ENCODE measurements at places on chromosomes 3 and 15.

- DNase-seq: no peak
These were observed 23.5 kb downstream of the EXOG start for GRCh38 chr3:38519651-38520050.

GRCh38 chr15:44738340-44738984 is 2.1 kb downstream of the TRIM69 start:
- DNase-seq: no peak

GRCh38 chr15:101178479-101178878 is 73.4 kb downstream of the CHSY1 start:
- no peak for DNase-seq

GRCh38 chr15:39488516-39488915 is 92.4 kb upstream of the THBS1 start:
- DNase-seq: no peak

GRCh38 chr3:142857056-142857455 is 31.8 kb downstream of the PCOLCE2 start:
- DNase-seq: peak; percentile 57

DNA sequence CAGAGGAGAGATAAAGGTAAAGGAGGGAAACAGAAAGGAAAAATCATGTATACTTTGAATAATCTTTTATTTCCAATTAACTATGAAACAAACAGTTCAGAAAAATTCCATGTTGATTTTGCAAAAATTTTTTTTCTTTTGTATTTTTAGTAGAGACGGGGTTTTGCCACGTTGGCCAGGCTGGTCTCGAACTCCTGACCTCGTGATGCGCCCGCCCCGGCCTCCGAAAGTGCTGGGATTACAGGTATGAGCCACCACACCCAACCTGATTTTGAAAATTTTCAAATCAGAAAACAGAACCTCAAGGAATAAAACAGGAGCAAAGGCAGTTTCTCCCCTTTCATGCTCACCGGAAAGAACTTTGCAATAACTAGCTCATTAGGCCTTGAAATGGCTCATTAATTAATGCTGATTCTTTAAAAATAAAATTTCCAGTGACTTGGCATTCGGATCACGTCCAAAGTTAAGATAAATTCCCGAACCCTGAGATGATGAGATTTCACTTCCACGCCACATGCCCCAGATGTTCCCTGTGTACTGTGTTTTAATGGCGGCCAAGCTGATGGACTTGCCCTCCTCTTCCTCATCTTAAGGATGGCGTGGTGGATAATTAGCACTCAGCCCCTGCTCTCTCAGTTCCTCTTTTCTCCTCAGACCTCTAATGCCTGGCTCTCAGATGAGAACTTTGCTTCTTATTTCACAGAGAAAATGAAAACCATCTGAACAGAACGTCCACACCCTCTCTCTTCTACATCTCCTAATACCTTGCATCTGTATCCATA is 10.8 kb downstream of the BCL2L10 start:
- DNase-seq: no peak

DNA sequence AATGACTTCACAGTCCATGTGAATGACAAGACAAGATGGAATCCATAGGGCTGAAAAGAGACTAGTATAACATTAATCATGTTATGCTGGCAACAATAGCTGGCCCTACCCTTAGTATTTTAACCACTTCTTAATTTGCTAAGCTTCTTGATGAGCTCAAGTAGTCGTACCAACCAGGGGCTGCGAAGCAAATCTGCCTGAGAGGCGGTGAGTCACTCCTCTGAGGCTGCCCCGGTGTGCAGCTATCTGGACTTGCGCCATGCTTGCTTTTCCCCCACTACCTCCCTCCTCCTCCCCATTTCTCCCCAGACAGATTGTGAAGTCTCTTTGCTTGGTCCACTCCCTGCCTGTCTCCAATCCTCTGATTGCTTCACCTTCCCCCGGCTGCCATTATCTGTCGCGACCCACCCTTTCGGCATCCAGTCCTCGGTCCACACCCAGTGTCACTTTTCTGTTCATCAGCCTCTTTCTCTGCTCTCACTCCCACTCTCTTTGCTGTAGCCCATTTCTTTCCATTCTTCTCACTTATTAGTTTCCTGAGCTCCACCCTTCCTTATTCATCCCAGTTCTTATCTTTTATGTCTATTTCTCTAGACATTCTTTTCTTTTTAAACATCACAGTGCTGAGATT is 42.7 kb downstream of the DUT start:
- DNase-seq: no peak

- no peak for DNase-seq
These were observed 18.5 kb downstream of the PAQR9 start for GRCh38 chr3:142945023-142945422.

- DNase-seq: no peak
These were observed 2.5 kb downstream of the FEM1B start for GRCh38 chr15:68279779-68280753.

GRCh38 chr3:13249664-13250390 is 170.3 kb downstream of the NUP210 start:
- peak; percentile 48 for DNase-seq

GRCh38 chr3:21839176-21839575 is 88.2 kb upstream of the ZNF385D start:
- no peak for DNase-seq

- no peak for DNase-seq
These were observed 10.3 kb upstream of the MTMR10 start for GRCh38 chr15:31001702-31002101.

Measured in heart left ventricle (tissue), 16 donors.